ENCODE measurements at places on chromosomes 16 and 17.

- no peak for DNase-seq
These were observed 21.7 kb upstream of the VWA3A start for GRCh38 chr16:22070361-22071330.

- no peak for DNase-seq
These were observed 9.3 kb downstream of the CHD9 start for GRCh38 chr16:53064081-53064578.

- no peak for DNase-seq
These were observed 15.1 kb downstream of the SOCS1 start for GRCh38 chr16:11240636-11241473.

DNA sequence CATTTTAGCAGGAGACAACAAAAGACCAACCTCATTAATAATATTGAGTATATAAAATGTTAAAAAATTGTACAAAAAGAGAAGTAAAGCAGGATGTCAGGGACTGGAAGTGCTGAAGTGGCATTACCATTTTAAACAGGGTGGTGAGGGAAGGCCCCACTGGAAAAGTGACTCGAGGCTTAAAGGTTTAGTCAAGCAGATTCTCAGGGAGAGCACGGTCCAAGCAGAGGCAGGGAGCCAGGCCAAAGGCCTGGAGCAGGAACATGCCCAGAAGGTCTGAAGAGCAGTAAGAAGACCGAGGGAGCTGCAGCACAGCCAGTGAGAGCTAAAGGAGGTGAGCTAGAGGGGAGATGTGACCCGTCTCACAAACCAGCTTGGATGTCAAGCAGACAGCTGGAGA, 7.6 kb downstream of the XPO6 start:
- DNase-seq = no peak

- no peak for DNase-seq
These were observed 458 bp downstream of the GFOD2 start for GRCh38 chr16:67718668-67719047.

DNA sequence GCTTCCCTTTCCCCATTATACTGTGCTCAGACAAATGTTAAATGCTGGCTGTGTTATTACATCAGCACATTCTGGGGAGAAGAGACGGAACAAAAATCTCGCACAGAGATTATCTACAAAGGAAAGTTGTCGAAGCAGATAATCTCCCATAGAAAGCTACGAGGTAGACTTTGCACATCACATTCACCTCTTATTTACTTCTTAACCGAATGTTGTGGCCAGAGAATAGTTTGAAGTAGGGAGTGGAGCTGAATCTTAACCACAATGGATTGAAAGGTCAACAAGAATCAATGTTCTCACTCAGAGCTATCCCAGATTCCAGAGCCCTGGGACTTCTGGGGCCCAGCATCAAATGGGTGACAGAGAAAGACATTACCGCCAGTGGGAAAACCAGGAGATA, 28.4 kb upstream of the LONP2 start:
- DNase-seq = no peak

DNA sequence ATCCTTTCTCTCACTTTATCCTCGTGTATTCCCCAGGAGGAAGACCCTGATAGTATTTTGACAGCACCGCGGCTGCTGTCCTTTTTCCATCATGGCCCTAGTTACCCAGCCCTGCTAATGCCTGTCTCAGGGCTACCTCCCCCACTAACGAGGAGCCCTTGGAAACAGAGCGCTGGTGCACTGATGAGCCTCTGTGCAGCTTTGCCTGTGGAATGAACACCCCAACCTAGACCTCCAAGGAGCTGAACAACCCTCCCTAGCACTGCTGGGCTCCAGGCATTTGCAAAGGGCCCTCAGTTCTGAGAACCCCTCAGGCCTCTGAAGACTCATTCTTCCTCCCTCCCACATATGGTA, 23.3 kb upstream of the CCL1 start:
- DNase-seq = no peak

DNA sequence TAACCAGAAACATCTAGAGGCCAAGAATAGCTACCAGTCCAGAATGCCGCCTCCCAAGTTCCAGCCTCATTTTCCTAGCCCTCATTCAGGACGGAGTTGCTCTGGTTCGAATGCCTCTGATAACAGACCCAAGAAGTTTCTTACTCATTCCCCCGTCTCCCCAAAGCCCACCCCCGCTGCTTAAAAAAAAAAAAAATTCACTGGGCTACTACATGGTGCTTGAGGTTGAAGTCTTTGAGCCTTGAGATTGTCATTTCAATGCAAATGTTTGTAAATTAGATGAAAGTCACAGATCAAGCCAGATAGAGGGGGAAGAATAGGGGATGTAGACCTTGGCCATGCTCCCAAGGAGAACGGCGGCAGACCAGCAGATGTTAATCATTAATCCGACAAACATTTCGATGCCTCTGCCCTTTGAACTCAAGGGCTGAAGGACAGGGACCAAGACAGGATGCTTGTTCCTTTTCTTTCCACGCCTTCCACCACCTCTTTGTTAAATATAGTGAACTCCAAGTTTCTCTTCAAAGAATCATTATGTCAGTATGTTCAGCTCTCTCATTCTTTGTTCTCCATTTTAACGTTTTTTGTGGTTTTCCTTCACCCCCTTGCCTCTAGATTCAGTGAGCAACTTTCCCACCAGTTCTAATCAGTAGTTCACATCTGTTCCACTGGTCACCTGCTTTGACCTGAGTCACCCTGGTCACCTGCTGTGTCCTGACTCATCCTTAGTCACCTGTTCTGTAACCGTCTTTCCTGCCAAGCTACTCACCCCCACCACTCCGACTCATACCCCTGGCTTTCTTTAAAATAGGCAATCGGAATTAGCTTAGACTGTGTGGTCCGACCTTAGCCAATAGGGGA, 190.3 kb downstream of the CPPED1 start:
- DNase-seq = no peak

DNA sequence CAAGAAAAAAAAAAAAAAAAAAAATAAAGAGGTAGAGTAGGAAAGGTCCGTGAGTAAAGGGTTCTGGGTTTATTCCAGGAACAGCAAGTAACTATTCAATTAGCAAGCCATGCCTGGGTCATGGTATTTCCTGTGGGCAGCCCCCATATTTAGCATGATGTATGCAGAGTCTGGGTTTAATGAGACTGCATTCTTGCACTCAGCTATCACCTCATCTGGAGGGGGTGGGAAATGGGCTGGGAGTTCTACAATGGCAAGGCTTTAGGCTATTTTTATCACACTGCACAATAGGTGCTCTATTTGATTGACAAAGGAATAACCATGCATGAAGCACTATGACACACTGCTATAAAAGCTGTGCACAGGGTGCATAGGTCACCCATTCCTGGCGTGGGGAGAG, 104.0 kb upstream of the CCL2 start:
- DNase-seq = no peak

DNA sequence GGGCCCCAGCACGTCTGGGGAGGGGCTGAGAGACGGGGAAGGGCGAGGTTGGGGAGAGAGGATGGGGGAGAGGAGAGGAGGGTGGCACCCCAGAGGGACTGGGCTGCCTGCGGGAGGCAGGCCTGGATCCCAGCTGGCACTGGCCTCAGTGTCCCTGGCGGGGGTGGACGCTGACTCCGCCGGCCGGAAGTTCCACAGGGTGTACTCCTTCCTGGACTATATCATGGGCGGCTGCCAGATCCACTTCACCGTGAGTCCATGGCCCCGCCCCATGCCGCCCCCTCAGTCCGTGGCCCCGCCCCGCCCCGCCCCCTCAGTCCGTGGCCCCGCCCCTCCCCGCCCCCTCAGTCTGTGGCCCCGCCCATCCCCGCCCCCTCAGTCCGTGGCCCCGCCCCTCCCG, 11.3 kb downstream of the CPNE7 start:
- DNase-seq = no peak

DNA sequence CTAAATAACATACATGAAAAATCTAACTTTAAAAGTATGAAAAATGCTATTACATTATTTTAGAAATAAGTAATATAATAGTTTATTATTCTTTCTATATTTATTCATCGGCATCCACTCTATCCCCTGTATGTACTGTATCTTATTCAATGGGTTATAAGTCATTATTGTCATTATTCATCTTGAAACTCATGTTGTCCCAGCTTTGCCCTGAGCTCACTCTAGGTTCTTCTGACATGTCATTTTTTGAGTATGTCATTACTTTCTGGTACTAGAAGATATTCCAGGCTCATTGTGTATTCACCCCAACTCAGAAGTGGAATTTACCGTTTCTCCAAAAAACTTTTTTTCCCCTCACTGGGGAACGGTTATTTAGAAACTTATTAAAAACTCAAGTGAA, 53.0 kb upstream of the MNT start:
- no peak for DNase-seq

DNA sequence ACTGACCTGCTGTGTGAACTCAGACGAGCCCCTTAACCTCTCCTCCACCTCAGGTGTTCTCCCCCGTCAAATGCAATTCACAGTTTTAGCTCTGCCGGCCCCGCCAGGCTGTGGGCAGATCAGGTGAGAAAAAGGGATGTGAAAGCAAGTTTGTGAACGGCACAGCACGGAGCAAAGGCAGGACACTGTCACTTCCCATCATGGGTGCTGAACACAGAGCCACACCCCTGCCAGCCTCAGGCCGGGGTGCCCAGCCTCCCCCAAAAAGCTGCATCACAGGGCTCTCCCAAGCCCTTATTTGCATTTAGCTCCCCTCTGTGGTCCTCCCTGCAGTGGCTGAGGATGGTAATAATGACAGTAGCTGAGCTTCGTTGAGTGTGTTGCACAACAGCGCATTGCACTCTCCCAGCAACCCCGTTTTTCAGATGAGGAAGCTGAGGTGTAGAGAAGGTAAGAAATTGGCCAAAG, 88.8 kb upstream of the TNRC6C start:
- no peak for DNase-seq

- DNase-seq = no peak
These were observed 5.6 kb upstream of the CHMP6 start for GRCh38 chr17:80986046-80986445.

DNA sequence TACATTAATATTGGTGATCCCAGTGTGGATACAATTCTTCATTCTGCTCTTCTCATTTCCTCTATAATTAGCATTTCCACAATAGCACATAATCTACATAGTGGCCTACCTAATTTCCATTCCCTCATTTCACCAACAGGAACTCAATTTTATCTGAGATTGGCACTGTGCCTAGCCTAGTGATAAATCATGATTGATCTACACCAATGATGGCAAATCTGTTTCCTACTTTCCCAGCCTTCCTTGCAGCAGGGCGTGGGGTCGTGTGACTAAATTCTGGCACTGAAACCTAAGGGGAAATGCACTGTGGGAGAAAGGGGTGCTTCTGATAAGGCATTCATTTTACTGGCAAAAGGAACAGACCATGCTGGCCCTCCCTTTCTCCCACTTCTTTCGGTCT, 66.6 kb upstream of the TOM1L1 start:
- no peak for DNase-seq

- DNase-seq = no peak
These were observed 22.6 kb upstream of the MPHOSPH6 start for GRCh38 chr16:82192665-82193064.

Data from smooth muscle cell of the brain vasculature (primary cell).